ENCODE measurements at places on chromosomes 2 and 18.

DNA sequence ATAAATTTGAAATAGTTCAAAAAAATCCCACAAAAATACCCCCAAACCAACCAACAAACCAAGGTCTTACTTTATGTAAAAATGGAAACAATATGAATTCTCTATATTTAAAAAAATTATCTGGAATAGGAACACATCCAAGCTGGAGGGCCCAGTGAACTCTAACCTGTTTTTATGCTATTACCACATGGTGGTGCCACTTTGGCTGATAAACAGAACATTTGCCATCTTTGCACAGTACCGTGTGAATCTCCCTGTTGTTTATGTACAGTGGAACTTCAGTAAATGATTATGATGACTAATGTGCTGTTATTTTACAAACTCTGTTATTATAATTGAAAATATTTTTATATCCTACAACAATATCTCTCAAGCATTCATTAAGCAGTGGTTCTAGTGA is 145.3 kb upstream of the SMAD7 start:
- DNase-seq: no peak

GRCh38 chr2:173075056-173075780 is 428 bp upstream of the MAP3K20 start:
- DNase-seq: no peak

DNA sequence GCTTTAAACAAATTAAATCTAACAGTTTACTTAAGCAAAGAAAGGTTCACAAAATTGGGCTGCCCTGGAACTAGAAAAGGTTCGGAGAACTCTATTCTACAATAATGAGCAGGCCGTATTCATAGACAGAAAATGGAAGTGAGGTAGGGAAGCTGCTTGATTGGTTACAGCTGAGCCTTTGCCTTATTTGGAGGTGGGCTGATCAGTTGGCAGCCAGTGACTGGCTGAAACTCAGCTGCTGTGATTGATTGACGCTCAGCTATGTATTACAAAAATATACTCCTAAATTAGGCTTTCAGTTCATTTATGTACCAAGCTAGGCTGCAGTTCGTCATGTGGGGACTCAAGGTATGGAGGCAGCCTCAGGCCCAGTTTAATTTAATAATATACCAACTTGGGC is 42.3 kb upstream of the TTR start:
- no peak for DNase-seq

DNA sequence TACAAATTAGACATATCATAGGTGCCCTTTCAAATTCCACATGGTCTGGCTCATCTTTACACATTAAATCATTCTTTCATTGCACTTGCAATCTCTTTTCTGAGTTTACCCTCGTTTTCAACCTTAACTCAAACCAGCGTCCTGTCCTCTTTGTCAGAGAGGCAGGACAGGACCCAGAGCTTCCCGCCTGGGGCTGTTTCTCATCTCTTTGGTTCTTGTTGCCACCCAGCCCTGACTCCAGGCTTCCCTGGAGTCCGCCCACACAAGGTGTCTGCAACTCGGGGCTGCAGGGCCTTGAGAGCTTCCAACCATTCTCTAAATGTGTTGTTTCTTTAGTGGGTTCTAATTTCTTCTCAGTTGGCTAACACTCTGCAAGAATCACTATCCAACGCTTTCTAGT is 24.4 kb downstream of the RBMS1 start:
- no peak for DNase-seq

DNA sequence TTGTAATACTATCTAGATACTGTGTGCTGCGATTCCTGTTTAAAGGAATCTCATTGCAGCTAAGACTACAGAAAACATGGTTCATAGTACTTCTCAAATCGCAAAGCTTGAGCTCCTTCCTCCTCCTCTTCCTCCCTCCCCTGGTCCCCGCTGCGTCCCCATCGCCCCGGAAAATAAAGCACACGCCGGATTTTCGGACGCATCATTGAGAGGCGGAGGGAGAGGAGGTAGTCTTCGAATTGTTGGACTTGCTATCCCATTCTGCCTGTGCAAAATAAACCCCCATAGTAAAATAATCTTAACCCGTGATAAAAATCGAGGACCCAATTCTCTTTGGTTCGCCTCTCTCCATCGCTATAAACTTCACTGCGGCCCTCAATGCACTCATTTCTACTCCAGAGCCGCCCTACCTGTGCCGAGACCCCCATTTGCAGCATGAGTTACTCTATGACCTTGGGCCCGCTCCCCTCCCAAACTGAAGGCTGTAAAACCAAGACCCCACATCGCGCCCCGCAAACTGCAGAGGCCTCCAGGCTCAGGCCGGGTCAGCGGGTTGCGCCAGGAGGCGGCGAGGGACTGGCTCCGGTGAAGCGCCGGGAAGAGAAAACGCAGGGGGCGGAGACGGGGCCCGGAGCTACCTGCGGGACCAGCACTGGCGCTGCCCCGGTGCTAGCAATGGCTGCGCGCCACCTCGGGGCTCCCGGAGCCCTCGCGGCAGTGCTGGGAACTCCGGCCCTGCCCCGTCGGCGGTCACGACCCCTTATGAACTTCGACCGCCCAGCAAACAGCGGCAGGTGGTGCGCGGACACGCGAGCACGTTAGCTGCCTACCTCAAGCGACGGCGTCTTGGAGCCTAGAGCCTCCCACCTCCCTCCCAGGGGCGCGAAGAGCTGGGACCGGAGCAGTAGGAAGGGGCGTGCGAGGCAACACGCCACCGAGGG is 649 bp downstream of the ESCO1 start:
- peak; percentile 25 for DNase-seq

DNA sequence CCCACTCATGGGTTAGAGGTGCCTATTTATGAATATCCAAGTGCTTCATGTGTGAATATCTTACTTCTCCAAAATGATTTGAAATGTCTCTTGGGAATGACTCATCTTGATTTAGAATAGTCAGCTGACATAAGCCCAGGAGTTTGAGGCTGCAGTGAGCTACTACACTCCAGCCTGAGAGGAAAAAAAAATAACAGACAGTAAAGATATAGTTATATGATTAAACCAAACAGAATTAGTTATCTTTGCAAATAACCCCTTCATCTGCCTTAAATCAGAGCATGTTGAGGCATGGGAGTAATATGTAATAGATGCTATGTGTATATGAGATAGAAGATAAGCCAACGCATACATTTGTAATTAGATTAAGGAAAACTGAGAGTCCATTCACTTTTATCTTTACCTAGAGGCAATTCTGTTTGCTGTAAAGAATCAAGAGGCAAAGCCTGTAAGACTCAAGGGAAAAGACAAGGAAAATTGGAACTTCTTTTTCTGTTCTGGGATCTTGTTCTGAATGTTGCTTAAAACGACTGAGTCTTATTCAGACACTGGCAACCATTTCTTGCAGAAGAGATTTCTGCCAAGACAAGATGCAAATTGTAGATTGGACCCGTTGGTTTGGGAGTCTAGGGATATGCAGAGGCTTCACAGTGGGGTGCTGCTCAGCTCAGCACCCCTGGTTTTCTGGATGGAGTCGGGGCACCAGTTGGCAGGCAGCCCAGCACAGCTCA is 104.4 kb downstream of the LIPG start:
- no peak for DNase-seq

DNA sequence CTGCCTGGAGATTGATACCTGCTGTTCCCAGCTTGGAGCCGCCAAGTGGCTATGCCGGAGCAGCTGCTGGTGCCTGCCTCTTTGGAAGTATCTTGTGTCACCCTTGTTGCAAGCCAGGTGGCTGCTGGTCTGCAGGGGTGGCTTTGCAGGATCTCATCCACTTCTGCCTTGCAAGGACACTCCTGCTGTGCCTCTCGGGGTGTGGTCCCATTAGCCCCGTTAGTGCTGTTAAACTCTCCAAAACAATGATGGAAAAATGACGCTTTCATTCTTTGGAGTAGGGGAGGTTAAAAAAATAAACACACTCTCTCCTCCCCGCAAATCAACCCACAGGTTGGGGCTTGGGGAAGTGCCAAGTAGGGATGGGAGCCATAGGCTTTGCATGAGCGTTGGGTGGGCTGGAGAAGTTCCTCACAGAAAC is 352.8 kb downstream of the RNF144A start:
- no peak for DNase-seq

GRCh38 chr18:3912705-3913104 is 462.7 kb downstream of the TGIF1 start:
- DNase-seq: no peak

GRCh38 chr2:222477962-222478608 is 53.7 kb downstream of the SGPP2 start:
- DNase-seq: no peak

DNA sequence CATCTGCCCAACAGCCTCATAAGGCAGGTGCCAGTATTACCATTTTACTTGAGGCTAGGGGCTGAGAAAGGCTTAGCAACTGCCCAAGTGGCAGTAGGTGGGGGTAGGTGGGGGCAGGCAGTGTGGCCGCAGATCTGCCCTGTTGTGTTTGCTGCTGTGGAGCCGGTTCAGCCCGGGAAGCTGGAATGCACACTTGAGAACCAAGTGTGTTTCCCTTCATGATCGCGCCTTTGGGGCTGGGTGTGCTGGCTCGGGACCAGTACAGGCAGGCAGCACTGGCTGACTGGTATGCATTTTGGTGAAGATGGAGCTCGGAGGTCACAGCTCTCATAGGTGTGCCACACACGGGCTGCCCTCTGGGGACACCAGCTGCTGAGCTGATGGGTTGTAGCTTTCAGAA is 85.1 kb downstream of the CABLES1 start:
- no peak for DNase-seq

- DNase-seq: no peak
Observed at GRCh38 chr18:67730886-67731285, 214.4 kb upstream of the DSEL start.

DNA sequence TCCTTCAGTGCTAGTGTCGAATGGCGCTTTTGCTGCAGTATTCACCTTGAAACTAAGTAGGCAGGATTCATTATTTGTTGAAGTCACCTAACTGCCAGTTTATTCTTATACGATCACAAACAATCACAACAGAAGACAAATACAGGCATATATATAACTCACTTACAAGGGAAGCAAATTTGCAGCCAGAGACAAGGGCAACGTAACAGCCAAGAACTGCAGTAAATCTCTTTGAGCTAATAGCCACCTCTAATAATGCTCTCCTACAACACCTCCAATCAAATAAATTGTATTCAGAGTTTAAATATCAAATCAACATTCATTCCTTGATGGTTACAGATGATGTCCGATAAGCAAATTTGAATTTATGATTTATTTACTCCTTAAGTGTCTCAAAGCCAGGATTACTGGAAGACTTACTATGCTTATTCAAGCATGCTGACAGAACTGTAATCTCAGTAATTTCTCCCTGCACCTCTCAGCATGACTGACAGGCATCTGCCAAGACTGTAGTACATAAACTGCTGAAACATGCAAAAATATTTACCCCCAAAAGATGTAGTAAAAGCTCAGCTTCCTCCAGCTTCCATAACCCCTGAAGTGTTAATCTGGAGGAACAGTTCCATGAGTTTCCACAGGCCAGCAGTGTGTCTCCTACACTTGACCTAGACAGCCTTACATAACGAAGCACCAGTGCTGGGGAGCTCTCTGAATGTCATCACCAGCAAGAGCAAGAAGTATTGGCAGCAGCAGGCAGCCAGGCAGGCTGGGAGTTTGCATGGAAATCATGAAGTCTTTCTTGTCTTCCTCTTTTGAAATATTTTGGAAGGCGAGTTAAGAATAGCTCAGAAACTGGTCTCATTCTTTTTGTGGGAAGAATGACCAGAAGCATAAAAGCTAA is 20.9 kb upstream of the SCN1A start:
- no peak for DNase-seq

GRCh38 chr2:139079311-139079710 is 299.1 kb upstream of the NXPH2 start:
- DNase-seq: no peak

- no peak for DNase-seq
Observed at GRCh38 chr18:56637176-56637575, 1.2 kb downstream of the TXNL1 start.

DNA sequence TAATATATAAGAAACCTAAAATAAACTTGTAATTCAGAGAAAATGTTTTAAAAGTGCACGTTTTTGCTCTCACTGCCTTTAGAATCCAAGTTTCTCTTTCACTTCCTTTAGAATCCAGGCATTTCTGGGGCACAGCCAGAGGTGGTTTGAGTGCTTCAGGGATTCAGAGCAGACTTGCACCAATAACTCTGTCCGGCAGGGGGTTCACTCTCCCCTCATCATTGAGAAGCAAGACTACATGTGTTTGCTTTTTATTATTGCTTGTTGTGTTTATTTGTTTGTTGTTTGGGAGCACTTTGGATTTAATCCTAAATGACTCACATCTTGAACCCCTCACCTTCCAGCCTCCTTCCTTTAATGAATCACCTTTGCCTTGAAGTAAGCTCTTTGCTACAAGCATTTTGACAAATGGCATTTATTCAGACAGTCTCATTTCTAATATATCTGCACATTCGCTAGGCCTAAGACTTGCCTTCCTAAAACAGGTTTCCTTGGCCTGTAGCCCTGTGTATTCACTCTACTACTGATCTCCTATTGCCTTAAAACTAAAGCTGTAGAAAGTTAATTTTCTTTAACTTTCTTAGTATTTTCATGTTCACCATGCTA is 233.5 kb upstream of the ATP5MC3 start:
- DNase-seq: no peak

GRCh38 chr2:177783835-177784744 is 288.5 kb downstream of the PDE11A start:
- DNase-seq: peak; percentile 38

DNA sequence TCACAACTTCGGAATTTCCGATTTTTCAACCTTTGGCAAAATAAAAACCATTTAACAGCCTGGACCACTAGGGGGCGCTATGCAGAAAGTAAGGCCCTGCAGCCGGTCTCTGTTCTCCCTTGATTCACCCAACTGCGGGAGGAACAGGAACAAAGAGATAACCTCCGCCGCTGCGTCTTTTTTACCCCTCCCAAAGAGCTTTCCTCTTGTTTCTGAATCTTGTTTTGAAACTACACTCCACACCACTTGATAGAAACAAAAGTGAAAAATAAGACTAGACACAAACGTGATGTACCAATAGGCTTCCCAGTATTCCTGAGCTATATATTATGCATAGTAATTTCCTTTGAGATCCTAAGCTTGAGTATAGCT is 231.2 kb downstream of the MYO3B start:
- peak; percentile 59 for DNase-seq

GRCh38 chr18:48545757-48546321 is 7.0 kb downstream of the CTIF start:
- no peak for DNase-seq

DNA sequence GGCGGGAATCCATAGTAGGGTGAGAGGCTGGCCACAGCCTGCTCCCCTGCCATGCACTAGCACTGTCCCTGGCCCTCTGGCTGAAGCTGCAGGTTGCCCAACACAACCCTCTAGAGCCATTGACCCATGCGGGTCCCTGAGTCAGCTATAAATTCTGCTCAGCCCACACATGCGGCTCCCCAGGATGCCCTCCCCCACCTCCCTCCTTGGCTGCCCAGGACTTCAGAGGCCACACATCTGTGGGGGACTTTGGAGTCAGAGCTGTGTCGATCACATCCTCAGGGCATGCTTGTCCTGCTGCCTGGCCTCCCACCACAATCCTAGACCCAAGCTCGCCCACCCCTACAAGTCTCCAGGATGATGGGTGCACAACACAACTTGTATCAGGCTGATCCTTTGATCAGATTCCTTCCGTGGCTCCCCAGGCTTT is 97.0 kb downstream of the TFCP2L1 start:
- DNase-seq: no peak

GRCh38 chr18:40179729-40180461 is 1775.1 kb upstream of the PIK3C3 start:
- no peak for DNase-seq

- DNase-seq: no peak
Observed at GRCh38 chr2:32474381-32474780, 117.6 kb downstream of the BIRC6 start.

Data from CD4-positive, alpha-beta T cell treated with Interferon alpha-2 for 1 hour (primary cell).